ENCODE measurements at places on chromosomes 7 and 10.
A peak's percentile ranks its signal among the peaks of the same experiment; 100 is the strongest.

DNA sequence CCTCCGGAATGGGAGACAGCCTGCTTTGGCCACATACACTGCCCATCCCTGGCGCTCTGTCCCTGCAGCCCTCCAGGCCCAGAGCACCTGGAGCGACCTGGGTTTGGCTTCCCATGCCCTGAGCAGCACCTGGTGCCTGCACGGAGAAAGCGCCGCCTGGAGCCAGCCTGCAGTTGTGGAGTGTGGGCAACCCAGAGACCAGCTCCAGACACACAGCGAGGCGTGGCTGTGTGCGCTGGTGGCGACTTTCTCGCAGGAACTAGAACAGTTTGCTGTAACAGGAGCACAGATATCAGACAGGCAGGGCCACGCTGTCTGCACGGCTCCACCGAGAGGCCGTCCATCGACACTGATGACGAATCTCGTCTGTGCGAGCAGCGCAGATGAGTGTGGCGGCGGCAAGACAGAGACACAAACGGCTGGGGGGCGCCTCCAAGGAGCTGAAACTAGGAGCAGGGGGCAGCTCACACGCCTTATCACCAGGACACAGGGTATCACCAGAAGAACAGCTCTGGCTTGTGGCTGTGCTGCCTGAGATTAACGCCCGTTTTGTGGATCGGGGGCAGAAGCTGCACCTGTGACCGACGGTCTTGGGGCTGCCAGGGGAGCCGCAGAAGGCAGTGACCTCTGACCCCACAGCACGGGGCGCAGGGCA is 275.3 kb downstream of the DNAJB6 start:
- DNase-seq = no peak

DNA sequence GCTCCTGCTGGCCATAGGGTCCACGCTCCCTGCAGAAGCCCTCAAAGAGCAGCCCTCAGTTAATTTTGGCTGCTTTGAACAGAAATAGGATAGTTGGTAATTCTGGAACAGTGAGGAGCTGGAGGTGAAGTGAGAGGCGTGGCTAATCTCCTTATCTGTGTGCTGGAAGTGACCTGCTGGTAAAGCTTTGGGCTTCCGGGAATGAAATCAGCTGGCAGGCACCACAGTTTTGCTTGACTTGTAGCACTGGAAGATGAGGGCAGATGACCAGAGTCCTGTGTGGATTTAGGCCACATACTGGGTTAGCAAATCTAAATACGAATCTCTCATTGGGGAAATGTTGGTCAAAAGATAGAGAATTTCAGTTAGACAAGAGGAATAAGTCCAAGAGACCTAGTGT is 10.2 kb downstream of the ATP6V0E2 start:
- DNase-seq = no peak

GRCh38 chr10:99779335-99779734 is 3.1 kb upstream of the ABCC2 start:
- DNase-seq = peak; percentile 5

DNA sequence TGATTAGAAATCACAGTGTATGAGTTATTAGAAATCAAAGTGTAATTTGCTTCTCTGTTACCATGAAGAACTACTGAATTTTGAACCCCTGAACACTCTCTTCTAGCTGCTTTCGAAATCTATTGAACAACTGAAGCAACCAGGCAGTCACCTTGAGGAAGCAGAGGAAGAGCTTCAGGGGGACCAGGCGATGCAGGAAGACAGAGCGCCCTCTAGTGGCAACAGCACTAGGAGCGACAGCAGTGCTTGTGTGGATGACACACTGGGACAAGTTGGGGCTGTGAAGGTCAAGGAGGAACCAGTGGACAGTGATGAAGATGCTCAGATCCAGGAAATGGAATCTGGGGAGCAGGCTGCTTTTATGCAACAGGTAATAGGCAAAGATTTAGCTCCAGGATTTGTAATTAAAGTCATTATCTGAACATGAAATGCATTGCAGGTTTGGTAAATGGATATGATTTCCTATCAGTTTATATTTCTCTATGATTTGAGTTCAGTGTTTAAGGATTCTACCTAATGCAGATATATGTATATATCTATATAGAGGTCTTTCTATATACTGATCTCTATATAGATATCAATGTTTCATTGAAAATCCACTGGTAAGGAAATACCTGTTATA is 170.7 kb downstream of the HDAC9 start:
- peak; percentile 79 for DNase-seq

DNA sequence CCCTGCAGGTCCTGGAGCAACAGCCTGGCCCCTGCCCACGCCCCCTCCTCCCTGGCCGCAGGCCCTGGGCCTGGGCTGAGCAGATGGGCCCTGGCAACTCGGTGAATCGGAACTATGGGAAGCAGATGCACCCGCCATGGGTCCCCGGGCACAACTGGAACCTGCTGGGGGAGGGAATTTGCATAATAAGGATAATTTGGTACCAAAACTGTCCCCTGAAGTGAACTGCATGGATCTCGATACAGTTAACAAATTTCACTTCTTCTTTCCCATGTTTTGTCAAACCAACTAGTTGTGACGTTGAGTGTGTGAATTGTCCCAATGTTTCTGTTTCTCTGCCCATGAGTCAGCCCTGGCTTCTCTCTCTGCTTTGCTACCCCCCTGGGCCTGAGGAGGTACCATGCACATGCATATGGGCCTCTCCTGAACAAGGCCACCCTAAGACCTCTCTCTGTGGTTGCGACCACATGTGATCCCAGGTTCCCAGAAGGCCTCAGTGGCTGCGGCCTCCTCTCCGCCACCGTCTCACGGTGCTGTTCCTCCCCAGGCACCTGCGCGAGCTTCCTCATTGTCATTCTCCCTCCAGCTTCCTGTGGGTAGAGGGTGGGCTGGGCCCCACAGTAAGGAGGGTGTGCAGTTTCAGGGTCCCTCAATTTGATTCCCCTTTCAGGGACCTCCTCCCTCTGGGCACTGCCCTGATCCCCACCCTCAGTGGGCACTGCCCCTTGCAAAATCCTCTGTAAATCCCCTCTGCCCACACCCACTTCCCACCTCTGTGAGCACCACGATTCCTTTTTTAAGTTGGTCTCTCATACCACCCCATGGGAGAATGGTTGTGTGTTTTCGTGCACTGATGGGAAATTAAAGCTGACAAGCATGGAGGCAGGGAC is 40.0 kb downstream of the FIGNL1 start:
- peak; percentile 2 for DNase-seq

GRCh38 chr7:27174874-27175625 is 930 bp upstream of the HOXA10 start:
- DNase-seq = no peak

GRCh38 chr10:126104767-126105166 is 208.4 kb downstream of the FANK1 start:
- DNase-seq = no peak

- no peak for DNase-seq
Measured at GRCh38 chr7:90412458-90413184, 9.4 kb downstream of the CLDN12 start.

GRCh38 chr7:145360511-145361100 is 524.8 kb upstream of the TPK1 start:
- DNase-seq = no peak

DNA sequence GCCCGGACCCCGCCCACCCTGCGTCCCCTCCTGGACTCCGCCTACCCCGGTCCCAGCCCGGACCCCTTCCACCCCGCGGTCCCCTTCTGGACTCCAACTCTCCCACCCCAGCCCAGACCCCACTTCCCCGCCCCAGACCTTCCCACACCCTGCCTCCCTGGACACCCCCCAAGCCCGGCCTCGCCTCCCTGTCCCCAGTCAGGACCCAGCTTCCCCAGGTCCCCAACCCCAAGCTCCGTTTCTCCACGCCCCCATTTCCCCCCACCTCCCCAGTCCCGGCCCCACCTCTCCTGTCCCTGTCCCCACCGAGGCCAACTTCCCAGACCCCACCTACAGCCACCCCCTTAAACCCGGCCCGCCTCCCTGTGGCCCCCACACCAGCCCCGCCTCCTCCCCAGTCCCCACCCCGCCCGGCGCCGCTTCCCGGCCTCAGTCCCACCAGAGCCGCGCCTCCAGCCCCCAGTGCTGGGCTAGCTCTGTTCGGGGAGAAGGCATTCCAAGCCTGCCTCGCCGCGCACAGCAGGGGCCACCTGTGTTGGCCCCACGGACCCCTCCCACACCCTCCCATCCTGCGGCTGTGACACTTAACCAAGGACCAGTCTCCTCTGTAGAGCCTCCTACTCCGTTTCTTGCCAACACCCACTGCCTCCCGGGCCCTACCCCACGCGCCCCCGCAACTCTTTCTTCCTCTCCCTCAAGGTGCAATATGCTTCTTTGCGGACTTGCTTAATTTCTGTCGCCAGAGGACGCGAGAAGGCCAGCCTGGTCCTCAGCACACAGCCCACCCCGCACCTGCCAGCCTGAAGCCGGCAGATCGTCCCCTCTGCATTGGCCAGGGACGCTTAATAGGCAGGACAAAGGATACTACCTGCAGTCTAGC is 736 bp upstream of the ITIH5 start:
- peak; percentile 61 for DNase-seq

DNA sequence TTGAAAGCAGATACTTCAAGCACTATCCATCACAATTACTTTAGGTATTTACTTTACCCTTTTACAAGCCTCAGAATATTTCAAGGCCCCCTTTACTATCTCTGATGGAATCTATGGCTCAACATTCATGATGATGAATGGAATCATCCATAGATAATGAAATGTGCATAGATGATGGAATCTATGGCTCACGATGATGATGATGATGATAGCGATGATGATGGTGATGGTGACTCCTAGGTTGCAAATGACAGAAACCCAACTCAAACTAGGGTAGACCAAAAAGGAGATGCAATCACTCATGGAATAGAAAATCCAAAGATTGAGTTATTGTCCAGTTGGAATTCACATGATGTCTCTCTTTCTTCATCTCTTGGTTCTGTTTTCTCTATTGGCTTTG is 55.7 kb downstream of the NEBL start:
- DNase-seq = no peak

GRCh38 chr7:36387435-36388231 is 2.0 kb upstream of the ANLN start:
- no peak for DNase-seq

DNA sequence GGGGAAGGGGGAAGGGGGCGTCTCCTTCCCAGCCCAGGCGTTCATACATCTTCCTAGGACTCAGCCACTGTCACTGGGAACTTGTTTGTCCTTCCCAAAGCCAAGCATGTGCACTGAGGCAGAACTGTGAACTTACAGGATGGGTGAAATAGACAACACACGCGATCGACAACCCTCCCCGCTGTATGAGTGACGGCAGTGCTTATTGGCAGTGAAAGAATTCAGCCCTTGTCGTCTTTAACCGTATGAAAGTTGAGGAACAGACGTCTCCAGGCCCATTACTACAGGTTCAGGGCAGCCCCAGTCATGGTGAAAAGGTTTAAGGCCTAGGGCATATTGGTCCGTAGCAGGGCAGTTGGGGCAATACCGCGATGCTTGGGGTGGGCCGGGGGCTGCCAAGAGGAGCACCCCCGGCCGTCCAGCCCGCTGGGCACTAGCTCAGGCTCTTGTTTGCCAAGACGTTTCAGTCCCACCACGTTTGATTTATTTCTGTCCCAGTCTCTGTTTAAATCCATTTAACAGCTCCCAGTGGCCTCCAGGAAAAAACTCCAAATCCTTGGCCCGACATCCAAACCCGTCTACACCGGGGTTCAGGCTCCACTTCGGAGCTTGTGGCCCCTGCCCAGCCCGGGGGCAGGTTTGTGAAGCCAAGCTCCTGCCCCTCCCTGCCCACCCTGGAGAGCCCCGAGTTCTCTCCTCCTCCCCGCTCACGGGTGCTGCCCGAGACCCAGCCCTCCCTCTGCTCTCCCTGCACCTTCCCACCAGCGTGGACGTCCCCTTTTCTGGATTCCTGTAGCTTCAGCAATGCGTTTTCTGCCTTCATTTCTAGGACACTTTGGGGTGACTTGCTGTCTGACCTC is 159.8 kb downstream of the DNAJB6 start:
- no peak for DNase-seq

- DNase-seq = no peak
Measured at GRCh38 chr7:131517218-131517923, 39.1 kb downstream of the PODXL start.

DNA sequence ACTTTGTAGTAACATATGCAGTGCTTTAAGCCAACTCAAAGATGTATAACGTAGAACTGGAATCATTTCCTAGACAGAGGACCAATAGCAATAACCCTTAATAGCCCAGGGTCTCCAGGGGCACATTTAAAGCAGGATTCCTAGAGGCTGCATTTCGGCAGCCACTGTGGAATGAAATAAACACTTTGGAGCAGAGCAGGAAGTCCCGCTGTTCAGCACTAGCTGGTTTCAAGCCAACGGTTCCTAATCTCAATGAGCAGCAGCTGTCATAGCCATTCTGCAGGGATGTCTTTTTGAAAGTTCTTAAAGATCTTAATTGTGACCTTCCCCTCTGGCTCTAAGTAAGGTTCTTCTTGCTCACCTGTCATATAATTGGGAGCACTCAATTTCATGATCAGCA is 18.4 kb upstream of the MACROH2A2 start:
- peak; percentile 50 for DNase-seq

- DNase-seq = no peak
Measured at GRCh38 chr10:104109908-104110662, 11.9 kb upstream of the SFR1 start.

DNA sequence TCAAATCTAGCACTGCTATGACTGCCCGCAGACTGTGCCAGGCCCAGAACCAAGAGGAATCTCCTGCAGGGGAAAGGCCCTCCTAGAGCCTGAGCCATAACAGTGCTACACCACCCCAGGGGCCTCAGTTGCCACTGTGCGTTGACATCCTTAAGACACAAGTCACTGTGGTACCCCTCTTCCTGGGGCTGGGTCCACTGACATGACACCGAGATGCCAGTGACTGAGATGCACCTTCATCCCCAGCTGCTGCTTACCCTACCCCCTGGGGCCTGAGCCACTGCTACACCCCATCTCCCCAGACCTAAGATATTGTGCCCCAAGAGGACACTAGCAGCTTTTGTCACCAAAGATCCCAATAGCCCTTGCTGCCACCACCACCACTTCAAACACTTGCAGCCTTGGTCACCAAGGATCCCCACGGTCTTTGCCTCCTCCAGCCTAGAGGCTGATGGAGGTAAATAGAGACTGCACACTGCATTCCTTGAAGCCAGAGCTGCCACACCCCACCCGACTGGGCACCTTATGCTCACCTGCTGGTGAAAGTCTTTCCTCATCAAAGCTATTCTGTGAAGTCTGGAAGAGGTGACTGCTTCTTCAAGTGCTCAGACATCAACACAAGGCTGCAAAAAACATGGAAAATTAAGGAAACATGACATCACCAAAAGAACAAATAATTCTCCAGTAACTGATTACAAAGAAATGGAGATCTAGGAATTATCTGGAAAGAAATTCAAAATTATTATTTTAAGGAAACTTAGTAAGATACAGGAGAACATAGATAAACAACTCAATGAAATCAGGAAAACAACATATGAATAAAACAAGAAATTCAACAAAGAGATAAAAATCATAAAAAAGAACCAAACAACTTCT is 40.4 kb upstream of the SHH start:
- DNase-seq = no peak
